CD4-positive, alpha-beta T cell (primary cell): ENCODE measurements at places on chromosomes 12 and 14.

- DNase-seq, result no peak
These were observed 54.0 kb upstream of the ELK3 start for GRCh38 chr12:96140174-96140573.

GRCh38 chr14:63545431-63545830, 2.3 kb upstream of the PPP2R5E start:
- no peak for DNase-seq

GRCh38 chr14:21703357-21704326, 30.0 kb upstream of the OR4E1 start:
- no peak for DNase-seq

GRCh38 chr12:75550401-75551240, 39.2 kb upstream of the KRR1 start:
- no peak for DNase-seq

DNA sequence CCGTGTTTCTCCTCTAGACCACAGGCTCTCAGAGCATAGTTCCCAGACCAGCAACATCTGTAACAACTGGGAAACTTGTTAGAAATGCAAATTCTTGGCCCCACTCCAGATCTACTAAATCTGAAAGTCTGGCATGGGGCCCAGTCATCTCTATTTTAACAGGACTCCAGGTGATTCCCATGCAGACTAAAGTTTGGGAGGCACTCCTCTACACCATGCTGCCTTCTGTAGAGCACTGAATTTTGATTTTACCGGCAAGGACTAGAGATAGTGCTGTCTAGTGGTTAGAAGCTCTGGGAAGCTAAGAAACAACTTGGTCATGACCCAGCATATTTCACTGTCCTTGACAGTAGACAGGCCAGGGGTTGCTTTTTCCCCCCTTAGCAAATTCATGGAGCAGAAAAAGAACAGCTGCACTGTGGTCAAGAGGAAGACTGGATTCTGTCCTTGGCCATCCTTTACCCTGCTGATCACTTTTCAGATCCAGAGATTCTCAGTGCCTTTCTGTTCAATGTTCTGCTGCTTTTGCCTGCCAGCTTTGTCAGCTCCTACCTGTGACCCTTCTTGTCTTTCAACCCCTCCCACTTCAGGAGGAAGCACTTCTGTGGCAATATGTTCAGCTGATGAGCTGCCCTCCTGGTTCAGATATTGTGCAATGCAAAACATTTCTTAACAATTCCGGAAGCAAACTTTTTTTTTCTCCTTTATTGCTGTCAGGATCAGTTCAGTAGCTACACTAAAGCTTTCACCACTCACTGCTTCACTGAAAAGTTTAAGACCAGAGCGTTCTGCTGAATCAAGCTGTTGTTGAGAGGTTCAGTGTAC, 133.8 kb upstream of the NUDT4 start:
- peak; percentile 11 for DNase-seq

DNA sequence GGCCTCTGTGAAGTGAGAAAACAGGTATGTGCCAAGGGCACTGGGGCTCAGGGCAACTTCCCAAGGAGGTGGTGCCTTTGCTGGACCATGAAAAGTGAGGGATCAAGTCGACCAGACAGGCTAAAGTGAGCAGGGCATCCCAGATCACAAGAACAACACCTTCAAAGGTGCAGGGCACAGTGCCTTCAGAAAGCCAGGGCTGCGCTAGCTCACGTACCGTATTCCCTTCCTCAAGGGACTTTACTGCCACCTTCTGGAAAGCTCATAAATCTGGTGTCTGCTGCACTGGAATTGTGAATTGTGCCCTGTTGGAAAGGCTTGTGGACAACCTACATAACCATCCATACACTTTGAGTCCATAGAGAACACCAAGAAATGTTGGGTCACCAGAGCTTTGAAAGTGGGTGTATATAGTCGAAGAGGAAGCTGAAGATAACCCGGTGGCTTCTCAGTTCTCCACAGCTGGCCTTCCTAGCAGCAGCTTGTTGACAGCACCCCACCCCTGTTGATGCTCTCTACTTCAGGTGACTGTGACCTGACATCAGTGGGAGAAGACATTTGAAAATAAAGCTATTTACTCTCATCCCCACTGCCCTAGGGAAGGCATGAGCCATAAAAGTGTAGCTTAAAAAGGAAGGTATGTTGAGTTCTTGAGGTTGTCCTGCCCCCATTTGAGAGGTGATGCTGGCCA, 24.5 kb downstream of the FIGNL2 start:
- DNase-seq, result peak; percentile 8

DNA sequence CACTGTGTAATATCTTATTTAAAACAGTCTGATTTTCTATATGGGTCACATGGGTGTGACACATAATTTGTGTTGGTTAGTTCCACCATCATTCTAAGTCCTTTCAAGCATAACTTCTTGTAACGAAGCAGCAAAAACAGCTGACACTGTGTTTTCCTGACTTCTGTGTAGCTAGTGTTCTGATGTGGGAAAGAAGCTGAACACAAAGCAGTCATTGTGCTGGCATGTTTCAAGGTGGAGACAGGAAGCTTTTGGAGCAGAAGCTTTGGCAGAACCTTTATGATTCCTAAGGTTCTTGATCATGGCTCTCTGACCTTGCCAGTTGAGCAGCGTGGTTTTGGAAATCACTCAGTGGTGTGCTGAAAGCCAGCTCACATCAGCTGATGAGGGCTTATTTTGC, 351.7 kb upstream of the MDGA2 start:
- no peak for DNase-seq

DNA sequence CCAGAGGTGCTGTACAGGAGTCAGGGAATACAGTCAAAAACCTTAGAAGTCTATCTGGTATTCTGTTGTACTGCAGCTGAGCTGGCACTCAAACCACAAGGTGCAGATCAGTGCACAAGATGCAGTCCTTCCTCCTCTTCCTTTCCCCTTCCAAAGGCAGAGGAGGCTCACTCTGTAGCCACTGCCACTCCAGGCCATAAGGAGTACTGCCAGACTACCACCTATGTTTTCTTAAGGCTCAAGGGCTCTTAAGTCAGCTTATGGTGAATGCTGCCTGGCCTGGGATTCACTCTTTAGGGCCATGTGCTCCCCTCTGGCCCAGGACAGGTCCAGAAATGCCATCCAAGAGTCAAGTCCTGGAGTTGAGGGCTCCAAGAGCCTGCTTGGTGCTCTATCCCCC, 200.3 kb downstream of the CRADD start:
- DNase-seq, result no peak
